ENCODE measurements at places on chromosomes 5 and 9.

- DNase-seq: no peak
Measured at GRCh38 chr5:98769959-98770208, 3.6 kb upstream of the RGMB start.

DNA sequence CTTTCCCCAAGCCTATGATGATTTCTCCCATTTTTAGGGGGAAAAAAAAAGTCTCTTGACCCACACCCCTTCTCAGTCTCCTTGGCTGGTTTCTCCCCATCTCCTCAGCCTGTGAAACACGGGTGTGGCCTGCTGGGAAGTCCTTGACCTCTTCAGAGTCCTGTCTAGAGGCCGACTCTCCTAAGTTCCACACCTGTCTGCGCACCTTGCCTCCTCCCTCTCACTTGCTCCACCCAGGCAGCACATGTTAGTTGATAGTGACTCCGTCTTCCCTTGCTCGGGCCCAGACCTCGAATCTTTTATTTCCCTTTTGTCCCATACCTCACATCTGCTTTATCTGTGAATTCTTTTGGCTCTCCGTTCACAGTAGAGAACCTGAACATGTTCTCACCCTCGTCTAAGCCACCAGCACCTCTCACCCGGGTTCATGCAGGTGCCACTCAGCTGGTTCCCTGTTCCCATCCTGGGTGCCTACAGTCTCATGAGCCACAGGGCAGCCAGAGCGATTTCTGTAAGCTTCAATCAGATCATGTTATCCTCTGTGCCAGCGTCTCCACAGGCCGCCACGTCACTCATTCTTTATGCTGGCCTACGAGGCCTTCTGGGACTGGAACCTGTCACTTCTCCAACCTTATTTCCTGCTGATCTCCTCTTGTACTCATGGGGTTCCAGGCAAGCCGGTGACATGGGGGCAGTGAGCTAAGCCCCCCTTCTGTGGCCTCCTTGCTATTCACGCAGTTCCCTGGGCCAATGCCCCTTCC is 51.7 kb upstream of the LRRTM2 start:
- DNase-seq: no peak

GRCh38 chr9:91346644-91347043 is 15.1 kb downstream of the AUH start:
- DNase-seq: no peak

DNA sequence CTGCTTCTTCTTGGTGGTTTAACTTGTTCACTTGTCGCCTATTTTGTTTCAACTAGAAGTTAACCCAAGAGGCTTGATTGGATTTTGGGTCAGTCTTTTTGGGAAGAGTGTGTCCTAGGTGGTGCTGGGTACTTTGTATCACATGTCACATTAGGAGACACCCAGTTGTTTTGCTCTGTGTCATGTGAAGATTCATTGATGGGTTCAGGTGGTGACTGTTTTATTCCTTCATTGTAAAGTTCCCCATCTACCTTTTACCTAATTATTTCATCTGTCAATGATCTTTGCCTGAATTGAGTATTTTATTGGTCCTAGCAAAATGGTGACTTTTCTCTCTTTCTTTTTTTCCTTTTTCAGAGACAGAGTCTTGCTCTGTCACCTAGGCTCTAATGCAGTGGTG is 69.2 kb downstream of the RALGPS1 start:
- no peak for DNase-seq

GRCh38 chr5:123203105-123203800 is 114.2 kb downstream of the PRDM6 start:
- DNase-seq: no peak

GRCh38 chr5:145362266-145362665 is 472.9 kb downstream of the PRELID2 start:
- no peak for DNase-seq

- no peak for DNase-seq
Measured at GRCh38 chr5:154278186-154278585, 87.7 kb downstream of the GALNT10 start.

DNA sequence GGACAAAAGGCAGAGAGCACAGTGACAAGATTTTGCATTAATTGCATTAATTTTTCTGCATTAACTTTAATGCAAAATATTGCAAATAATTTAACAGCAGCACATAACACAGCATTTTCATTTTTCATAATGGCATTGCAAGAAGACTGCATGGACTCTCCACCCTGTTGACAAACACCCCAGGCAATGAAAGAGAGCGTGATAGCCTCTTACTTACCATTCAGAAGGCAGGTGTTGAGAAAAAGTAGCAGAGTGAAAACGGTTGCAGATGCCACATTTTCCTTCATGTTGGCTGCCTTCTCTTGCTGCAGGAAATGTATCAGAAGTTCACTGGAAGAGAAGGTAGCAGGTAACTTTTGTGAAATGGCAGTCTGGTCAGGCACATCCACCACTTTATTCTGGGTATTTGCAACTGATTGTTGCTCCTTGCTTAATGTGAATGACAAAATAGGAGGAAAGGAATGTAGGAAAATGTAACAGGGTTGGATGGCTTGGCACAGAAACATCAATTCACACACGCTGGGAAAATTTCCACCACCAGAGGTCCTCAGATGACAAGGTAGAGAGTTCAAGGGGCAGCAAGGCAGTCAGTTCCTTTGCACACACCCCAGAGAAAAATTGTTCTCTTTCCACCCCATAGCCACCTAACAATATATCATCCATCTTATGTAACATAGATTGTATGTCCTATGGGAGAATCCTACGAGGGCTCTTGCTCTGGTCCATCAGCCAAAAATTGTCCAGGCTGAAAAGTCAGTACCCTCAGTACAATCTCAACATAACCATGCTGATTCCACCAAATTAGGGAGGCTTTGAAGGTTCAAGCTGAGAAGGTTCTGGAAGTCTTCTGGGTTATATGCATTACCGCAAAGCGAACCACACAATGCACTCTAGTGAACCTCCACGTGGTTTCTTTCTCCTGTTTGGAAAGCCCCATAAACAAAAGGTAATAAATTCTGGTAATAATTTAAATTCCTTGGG is 41.9 kb upstream of the AGXT2 start:
- DNase-seq: no peak

DNA sequence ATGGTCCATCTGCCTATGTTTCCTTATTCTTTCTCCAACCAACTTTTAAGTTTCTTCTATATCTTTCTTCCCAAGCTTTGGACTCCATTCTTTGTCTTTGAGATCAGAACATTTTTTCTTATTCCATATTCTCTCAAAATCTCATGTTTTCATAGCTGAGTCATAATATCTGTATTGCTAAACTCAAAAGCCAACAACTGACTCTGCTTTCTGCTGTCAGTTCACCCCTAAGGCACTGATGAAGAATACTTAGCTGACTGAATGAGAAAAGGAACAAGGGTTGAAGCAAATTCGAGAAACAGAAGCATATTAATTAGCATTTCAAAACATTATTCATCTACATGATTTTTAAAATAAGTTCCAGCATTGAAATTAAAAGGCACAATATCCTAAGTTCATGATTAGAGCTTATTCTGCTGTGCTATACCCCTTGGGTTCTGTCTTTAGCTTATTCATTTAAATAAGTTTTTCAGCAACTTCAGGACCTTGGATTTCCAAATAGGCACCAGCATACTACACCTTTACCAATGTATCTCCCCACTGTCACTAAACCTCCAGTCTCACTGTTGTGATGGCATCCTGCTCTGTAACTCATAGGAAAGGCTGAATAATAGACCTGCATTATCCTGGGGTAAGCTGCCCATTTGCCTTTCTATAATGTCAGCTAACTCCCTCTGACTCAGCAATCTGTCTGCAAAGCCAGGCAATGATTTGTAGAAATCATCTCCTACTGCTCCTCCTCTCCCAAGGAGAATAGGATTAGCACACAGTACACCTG is 49.9 kb upstream of the C5orf46 start:
- no peak for DNase-seq

- no peak for DNase-seq
Measured at GRCh38 chr9:95551406-95551805, 34.6 kb upstream of the PTCH1 start.

GRCh38 chr9:87613265-87614111 is 112.4 kb upstream of the CTSL start:
- no peak for DNase-seq

- DNase-seq: no peak
Measured at GRCh38 chr9:123251741-123252140, 16.6 kb downstream of the STRBP start.
